Renal pelvis (tissue), 12 donors: ENCODE measurements at places on chromosomes 3 and 15. TPM values are rescaled to one million over a fixed set of nuclear protein-coding genes. Genes with fewer than 3 reads are reported as not detected.
A peak's percentile ranks its signal among the peaks of the same experiment; 100 is the strongest.

SLC30A4 gene
- polyA plus RNA-seq, result 8.4 TPM

DNA sequence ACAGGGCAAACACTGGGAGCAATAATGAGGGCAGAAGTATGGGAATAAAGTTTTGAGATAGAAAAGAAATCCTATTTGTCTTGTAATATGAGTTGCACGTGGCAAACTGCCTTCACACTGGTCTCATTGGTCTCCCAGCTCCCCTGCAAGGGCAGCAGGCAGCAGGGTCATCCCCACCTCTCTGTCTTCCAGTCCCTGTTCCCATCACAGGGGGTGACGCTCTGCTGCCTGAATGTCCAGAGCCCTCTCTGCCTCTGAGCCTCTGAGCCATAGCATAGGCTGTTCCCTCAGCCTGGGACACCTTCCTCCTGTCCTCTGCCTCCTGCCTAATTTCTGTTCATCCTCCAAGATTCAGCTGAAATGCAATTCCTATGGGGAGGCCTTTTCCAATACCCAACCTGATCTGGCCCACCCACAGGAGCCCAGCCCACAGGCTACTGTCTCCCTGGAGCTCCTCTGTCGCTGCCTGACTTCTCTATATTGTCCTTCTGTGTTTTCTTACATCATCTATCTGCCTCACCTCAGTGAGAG, 12.1 kb upstream of the SKOR1 start:
- no peak for DNase-seq

DNA sequence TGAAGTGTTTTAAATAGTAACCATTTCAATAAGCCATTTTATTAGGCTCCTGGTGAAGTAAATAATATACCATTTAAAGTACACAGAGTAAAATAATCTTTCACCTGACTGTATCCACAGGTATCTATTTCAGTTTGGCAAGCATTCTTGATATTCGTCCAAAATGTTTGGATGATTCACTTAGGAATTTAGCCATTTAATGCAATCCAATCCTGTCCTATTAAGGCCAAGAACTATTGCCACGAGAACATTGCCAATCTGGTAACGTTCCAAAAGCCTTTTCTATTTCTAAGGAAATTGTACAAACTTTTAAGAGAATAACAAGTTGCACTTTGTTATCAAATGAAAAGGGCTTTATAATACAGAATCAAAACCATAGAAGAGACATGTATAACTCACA, 209.8 kb upstream of the THRB start:
- DNase-seq, result no peak

IQCF5 gene
- not detected for polyA plus RNA-seq

DNA sequence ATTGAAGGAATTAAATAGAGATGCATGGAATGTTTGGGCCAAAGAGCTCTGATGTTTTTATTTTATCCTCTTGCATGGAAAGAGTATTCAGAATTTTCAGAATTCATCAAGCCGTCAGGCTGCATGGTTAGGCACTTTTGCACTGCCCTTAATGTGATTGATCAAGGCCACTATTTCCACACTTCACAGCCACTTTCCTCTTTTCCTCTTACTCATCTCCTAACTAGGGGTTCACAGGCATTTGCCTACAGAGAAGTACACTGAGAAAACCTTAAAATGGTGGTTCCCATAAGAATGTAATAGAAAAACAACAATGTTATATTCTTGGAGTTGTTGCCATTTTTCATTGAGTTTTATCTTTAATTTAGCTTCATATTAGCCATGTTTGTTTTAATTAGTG, 10.9 kb downstream of the SLC35A5 start:
- no peak for DNase-seq

RTP1 gene
- not detected for polyA plus RNA-seq

GRCh38 chr15:44489464-44489863, 47.5 kb upstream of the EIF3J start:
- no peak for DNase-seq

GRCh38 chr3:177615015-177615414, 417.7 kb upstream of the TBL1XR1 start:
- DNase-seq, result no peak

DNA sequence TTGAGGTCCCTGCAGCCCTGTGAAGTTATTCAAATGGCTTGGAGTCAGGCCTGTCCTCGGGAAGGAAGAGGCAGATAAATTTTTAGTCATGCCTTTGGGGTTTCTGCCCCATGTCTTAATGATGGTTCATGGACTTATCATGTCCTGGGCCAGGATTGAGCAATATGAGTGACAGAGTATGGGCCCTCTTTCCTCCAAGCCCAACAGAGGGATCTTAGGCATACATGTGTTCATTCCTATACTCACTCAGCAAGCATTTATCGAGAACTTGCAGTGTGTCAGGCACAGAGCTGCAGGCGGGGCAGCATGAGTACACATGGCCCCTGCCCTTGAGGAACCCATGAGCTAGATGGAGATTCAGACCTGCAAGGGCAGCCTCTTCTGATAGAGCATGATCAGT, 6.2 kb downstream of the ESYT3 start:
- no peak for DNase-seq

- DNase-seq, result no peak
Observed at GRCh38 chr3:109963831-109964230, 626.5 kb upstream of the DPPA4 start.

ZPLD1 gene
- 0.62 TPM for polyA plus RNA-seq

- no peak for DNase-seq
Observed at GRCh38 chr15:59394166-59394661, 21.5 kb upstream of the MYO1E start.

GRCh38 chr15:69914960-69915359, 182.8 kb downstream of the TLE3 start:
- DNase-seq, result no peak

CRABP1 gene
- polyA plus RNA-seq, result 58.1 TPM

CDHR4 gene
- not detected for polyA plus RNA-seq

GABRR3 gene
- not detected for polyA plus RNA-seq

CLN6 gene
- polyA plus RNA-seq, result 43.2 TPM

C2CD4B gene
- 0.47 TPM for polyA plus RNA-seq

GRCh38 chr3:190566043-190566933, 52.4 kb downstream of the IL1RAP start:
- DNase-seq, result peak; percentile 9

- peak; percentile 4 for DNase-seq
Observed at GRCh38 chr3:108804437-108804836, 18.1 kb upstream of the TRAT1 start.

DNA sequence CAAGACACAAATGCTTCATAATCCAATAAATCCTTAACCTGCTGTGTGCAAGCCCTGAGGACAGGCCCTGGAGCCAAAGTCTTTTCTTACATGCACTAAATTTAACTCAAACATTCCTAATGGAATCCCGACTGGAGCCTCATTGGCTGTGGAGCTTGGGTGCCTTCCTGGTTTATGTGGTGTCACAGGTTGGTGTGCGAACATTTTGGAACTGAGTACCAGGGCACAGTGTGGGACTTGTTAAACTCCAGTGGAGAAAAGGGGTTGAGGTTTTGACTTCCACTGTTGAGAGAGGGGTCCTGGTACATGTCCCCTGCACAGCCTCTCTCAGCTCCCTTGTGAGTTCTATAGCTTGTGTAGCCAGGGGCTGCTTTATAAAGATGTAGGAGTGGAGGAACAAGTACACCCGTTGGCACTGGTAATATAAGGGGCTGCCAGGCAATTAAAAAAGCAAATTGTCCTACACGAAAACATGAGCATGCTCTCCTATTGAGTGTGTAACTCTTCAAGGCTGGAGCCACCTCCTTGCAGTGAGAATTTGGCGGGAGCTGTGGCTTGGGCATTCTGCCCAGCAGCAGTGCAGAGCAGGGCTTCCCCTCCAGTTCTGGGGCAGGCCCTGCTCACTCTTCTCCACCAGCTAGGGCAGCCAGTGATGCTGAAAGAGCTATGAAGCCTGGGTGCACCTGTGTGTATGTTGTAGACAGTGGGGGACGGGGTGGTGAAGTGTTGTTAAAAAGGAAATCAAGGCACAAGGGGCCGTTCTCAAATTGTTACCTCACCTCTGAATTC, 218.1 kb downstream of the CLSTN2 start:
- no peak for DNase-seq

DNA sequence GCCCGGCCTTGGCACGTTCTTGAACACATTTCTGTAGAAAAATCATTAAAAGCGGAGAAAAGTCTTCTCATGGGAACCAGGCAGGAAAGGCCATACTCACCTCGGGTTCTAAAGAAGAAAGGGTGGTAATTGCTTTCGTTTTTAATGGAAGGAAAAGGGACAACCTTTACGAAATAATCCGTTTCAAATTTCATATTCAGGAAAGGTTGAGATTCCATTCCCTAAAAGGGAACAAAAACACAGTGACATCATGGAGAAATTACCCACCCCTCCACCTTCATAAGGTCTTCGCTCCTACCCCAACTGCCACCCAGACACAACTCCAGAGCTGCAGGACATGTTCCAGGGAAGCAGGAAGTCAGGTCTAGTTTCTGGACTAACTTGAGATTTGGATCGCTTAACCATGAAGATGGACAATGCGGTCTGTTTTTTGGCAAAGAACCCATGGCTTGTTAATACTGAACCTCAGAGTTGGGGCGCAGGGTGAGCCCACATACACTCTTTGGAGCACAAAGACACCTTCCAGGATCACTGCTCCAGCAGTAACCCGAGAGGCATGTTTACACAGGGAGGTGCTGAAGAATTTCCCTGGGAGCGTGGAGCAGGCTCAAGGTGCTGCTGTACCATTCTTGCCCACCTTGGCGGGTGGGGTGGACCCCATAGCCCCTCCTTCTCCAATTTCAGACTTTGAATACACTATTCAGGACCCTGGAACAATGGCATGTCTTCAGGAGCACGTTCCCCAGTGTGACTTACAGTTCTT, 49.2 kb downstream of the SPATA12 start:
- DNase-seq, result no peak

ST6GAL1 gene
- polyA plus RNA-seq, result 81.0 TPM

GRCh38 chr3:31227131-31227562, 305.6 kb upstream of the STT3B start:
- no peak for DNase-seq

- DNase-seq, result no peak
Observed at GRCh38 chr3:80542456-80542855, 774.7 kb upstream of the ROBO1 start.

ENTPD3 gene
- polyA plus RNA-seq, result 1.9 TPM
